Dermis microvascular lymphatic vessel endothelial cell (primary cell): ENCODE measurements at places on chromosomes 16 and 17.

DNA sequence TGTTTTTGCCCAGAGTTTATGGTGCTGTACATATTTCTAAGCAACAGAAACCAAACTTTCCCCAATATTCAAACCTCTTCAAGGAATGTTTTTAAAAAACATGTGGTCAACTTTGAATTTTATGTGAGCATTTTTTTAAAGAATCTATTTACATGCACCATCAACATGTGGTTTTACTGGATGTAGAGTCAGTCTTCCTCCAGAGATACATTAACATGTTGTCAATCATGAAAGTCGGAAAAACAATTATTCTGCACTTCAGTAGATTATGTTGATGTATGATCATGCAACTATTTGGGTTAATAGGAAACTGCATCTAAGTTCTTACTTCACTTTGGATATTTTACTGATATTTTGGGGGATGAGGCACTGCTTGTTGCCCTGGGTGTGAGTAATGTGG, 208.6 kb downstream of the FOXL1 start:
- no peak for DNase-seq

GRCh38 chr16:30380072-30380802, 2.1 kb downstream of the SEPTIN1 start:
- DNase-seq, result no peak

GRCh38 chr16:64361753-64362152, 760.1 kb downstream of the CDH11 start:
- DNase-seq, result no peak

- no peak for DNase-seq
These were observed 21.5 kb downstream of the TMEM235 start for GRCh38 chr17:78252701-78253635.

- DNase-seq, result no peak
These were observed 5.3 kb downstream of the BEAN1 start for GRCh38 chr16:66432429-66432828.

GRCh38 chr16:13351601-13352217, 450.3 kb downstream of the SHISA9 start:
- no peak for DNase-seq

GRCh38 chr17:17346428-17347233, 43.5 kb downstream of the NT5M start:
- no peak for DNase-seq

DNA sequence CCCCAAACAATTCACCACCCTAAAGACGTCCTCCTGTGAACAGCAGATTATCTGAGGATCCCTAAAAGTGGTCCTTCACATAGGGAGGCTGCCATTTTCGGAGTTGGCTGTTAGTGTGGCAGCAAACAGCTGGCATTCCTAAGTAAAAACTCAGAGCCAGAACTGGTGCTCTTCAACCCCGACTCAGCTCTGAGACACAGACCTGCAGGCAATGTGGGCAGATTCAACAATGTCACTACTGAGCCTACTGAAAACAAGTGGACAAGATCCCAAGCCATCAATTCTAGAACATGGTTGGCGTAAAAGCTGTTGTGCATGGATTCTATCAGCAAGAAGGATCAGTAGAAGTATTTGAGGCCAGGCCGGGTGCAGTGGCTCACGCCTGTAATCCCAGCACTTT, 247.2 kb downstream of the NTN1 start:
- DNase-seq, result no peak

DNA sequence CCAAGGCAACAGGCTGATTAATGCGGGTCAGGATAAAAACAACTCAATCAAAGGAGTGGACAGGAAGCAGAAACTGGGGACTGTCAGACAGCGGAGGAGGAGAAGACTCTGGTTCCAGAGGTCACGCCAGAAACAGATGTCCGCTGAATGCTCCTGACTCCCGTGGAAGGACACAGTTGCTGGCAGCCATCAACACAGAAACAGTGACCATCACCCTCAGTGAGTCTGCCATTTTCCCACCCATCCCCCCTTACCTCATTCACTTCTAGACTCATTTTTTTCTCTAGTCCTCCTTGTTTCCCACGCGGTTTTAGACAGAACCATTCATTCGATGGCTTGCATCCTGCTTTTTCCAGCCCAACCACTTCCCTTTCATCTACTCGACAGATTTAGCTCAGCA, 40.9 kb downstream of the DHRS7C start:
- no peak for DNase-seq

DNA sequence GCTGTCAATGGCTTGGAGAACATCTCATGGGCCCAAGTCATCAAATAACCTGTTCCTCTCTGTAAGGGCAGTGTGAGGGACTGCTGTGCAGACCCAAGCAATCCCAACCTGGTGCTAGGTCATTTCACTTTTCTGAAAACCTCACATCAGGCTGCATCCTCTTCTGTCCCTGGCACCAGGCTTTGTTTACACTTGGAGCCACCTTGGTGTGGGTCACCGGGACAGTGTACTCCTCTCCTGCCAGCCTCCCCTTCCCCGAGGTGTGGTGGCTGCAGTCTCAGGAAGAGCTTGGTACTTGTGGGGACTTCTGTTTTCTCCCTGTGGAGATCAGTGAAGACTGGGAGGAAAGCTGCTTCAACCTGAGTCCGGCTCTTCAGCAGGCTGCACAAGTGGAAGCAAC, 12.4 kb downstream of the SLC7A6OS start:
- DNase-seq, result no peak

GRCh38 chr16:13377143-13377542, 475.7 kb downstream of the SHISA9 start:
- DNase-seq, result no peak
